ENCODE measurements at places on chromosomes 12 and 14.

GRCh38 chr14:70872678-70873020, 34.6 kb upstream of the PCNX1 start:
- DNase-seq: no peak

DNA sequence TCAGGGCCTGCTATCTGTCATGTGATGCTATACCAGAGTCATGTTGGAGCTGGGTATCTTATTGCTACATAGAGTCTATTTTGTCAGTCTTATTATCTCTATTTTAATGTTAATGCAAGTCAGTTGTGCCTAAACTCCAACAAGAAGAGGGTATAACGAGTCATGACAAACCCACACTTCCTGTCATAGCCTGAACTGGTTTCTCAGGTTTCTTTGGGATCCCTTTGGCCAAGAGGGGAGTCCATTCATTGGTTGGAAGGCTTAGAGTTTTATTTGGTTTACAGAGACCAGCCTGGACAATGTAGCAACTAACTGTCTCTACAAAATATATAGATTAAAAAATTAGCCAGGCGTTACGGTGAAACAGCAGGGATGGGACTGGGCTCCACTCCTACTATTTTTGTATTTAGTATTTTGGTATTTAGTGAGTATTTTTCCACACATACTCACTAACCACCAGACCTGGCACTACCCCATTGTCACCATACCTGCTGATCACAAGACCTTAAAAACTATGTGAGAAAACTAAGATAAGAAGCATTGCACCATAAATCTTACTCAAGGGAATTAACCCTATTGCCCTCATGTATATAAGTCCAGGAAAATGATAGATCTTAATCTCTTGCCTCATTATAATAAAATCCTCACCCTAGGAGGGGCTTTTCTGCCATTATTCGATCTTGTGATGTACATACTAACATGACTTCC, 387.5 kb downstream of the IPO8 start:
- DNase-seq: no peak

GRCh38 chr12:82880442-82880901, 193.8 kb downstream of the TMTC2 start:
- no peak for DNase-seq

GRCh38 chr12:50240096-50240791, 43.1 kb downstream of the LIMA1 start:
- no peak for DNase-seq

GRCh38 chr14:76908834-76909233, 82.6 kb downstream of the LRRC74A start:
- DNase-seq: no peak

DNA sequence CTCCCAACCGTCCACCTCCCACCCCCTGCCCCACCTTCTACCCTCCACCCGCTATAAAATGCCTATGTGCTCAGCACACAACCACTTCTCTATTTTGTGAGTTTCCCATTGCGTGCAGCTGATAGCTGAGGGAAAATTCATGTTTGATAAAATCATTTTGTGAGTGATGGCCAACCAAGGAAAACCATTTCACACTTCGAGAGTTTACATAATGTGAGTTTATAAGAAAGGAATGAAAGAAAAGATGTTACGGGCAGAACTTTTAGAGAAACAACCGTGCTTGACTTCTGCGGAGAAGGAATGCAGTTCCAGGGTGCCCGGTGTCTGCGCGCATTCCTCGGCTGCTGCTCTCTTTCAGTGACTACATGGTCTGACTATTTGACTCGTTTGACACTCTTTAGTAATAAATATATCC, 140.9 kb downstream of the EFCAB11 start:
- DNase-seq: no peak

GRCh38 chr12:83016218-83016835, 329.6 kb downstream of the TMTC2 start:
- DNase-seq: no peak

GRCh38 chr14:99644723-99645544, at the start of gene HHIPL1:
TSS of gene HHIPL1 (plus strand) at chr14:99645129. CDS start at chr14:99645208, 79 bp downstream.
- DNase-seq: no peak

- DNase-seq: no peak
These were observed 5.3 kb downstream of the LTB4R start for GRCh38 chr14:24316597-24316950.

GRCh38 chr12:97132270-97132669, 225.2 kb downstream of the NEDD1 start:
- no peak for DNase-seq

DNA sequence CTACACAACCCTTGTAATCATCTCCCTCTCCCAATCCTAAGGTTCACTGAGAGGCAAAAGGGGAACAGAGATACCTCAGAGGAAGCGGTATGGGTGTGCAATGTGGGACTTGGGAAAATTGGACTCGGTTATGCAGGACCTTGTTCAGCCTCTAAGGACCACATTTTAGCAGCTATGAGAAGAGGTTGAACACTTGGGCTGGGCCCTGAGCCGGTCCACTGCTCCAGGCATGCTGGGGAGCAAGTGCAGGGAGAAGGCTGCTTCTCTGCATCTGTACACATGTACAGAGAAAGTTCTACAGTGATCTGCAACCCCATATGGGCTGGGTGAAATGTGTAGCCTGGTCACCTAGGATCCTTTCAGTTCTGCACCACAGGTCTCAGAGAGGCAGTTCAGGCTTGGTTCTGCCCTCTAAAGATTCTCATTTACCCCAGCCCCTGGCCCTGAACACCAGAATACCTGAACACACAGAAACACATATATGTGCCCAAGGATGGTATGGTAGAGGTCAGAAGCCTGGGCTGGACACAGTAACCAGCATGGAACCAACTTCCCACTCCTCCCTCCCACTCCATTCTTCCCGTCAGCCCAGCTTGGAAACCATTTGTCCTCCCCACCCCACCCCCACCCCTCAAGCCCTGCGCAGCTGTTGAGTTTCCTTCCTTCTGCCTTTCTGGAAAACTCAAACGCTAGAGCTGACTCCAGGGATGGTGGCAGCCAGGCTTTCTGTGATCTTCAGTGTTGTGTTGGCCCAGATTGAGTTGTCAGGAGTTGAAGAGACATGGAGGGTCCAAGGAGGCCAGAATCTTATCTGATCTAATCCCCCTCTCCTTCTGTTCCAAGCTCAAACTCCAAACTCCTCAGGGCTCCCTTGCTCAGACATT, 10.4 kb downstream of the HOXC5 start:
- DNase-seq: no peak

GRCh38 chr14:78959674-78960264, 789.6 kb downstream of the NRXN3 start:
- peak; percentile 81 for DNase-seq

DNA sequence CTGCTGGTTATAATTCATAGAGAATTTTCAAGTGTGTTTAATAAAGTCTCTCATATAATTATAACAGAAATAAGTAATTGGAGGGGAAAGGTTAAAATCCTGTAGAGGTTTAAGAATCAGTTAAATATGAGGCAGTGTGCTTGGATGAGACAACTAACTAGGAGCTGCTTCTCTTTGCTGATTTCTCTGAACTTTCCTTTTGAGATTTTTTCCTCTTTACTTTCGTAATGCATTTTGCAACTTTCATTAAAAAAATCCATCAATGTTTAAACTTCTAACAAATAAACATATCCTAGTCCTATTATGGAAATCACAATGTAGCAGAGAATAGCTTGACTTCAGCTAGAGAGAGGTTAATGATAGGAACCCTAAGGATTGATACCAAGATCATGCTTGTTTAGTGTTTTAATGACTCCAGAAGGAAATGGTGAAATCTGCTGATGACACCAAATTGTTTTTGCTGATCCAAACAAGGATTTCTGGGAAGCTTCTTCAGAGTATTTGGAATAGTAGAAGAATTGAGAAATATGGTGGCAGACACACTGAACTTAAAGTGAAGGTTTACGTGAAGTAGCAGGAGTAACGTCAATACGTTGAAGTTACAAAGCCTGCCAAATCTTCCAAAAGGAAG, 122.6 kb downstream of the RAD51B start:
- no peak for DNase-seq

DNA sequence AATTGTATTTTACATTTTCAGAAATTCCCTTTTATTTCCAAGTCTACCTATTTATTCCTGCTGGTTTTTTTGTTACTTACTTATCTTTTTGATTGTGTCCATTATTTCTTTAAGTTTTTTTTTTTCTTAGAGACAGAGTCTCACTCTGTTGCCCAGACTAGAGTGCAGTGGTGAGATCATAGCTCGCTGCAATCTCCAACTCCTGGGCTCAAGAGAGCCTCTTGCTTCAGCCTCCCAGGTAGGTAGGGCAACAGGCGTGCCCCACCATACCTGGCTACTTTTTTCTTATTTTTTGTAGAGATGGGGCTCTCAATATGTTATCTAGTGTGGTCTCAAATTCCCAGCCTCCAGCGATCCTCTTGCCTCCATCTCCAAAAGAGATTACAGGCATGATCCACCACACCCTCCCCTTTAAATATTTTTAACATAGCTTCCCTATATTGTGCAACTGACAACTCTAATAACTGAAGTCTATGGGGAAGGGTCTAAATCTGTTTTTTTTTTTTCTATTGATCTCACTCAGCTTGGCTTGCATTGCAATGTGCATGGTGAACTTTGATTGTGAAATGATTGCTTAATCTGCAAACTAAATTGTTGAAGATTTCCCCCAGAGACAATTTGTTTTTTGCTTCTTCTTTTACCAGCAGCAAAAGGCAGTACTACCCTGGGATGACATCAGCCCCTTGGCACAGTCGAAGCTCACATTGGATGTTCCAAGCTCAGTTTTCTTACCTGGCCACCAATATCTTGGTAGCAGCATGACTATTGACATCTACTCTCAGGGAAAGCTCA, 25.7 kb upstream of the COCH start:
- no peak for DNase-seq

- no peak for DNase-seq
These were observed 1088.8 kb downstream of the FSCB start for GRCh38 chr14:43418324-43418723.

DNA sequence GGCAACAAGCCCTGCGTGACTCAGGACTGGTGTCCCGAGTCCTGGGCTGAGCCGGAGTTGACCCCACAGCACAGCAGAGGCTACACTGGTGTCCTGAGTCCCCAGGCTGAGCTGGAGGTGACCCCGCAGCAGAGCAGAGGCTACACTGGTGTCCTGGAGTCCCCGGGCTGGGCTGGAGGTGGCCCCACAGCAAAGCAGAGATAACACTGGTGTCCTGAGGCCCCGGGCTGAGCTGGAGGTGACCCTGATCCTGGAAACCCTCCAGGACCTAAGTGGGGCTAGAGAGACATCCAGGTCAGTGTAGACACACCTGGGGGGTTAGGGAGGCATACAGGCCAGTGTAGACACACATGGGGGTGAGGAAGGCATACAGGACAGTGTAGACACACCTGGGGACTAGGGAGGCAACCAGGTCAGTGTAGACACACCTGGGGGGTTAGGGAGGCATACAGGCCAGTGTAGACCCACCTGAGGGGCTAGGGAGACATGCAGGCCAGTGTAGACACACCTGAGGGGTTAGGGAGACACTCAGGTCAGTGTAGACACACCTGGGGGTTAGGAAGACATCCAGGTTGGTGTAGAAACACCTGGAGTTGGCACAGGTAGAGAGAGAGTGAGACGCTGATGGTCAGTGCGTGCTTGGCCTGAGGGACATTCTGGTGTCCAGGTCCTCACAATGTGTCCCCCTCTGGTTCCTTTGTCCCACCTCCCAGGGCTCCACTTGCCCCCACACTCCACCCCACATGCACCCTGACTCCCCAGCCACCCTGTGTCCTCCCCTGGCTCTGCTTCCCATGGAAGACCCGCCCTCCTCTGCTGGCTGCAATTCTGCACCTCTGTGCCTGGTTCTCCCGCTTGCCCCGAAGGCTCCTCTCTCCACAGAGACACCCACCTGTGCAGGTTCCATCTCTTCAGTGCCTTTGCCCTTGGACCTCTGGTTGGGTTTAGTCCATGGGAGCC, 321.6 kb upstream of the SFSWAP start:
- DNase-seq: no peak

DNA sequence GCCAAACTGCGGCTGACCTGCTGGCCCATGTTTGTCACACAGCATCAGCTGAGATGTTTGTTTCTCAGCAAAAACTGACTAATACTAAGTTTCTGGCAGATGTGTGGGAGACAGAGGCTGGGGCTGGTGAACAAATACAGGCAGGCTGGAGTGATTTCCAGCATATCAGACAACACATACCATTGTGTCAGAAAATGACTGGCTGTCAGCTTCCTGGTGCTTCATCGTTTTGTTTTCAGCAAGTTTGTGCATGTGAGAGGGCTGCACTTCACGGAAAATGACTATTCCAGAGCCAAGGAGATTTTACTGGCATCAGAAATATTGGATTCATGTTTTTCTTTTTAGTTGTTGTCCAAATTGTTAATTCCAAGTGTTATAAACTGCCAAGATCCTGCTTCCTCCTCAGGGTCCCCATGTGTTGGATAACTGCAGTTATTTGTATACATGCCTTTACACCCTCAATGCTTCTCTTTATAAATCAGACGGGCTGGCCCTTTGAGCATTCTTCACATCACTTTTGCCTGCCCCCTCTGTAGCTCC, 145.7 kb downstream of the GALC start:
- DNase-seq: no peak

- DNase-seq: no peak
These were observed 77.1 kb downstream of the PLEKHA5 start for GRCh38 chr12:19206493-19207077.

GRCh38 chr14:61460718-61461611, 139.6 kb downstream of the PRKCH start:
- no peak for DNase-seq
